ENCODE measurements at places on chromosomes 13 and 19.

DNA sequence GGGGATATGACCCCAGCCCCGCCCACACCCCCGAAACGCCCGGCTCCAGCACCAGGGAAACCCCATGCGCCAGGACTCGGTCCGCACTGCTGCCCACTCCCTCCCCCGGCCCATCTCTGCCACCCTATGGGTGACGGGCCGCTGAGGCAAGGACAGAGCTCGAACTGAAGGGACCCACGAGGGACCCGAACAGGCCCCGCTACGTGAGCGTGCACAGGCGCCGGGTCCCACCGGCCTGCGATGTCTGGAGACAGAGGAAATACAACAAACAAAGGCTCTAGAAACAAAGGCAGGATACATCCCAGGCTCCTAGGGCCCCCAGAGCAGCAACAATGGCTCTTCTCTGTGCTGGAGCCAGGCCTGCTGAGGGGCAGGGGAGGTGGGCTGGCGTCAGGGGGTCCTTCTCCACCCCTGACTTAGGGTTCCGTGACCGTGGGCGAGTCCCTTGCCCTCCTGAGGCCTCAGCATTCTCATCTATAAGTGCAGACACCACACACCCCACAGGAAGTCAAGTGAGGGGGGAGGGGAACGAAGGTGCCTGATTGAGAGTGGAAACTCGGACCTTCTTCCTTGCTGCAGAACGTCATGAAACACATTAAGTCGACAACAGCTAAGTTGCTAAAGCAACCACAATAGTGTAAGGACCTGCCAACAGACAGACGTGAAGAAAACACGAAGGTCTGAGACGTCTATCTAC lies 3.1 kb downstream of the ABHD17A start:
- no peak for DNase-seq

GRCh38 chr19:32680986-32681385 lies 5.3 kb downstream of the RGS9BP start:
- DNase-seq: no peak

- DNase-seq: no peak
Measured at GRCh38 chr13:33931397-33932311, 113.7 kb downstream of the RFC3 start.

DNA sequence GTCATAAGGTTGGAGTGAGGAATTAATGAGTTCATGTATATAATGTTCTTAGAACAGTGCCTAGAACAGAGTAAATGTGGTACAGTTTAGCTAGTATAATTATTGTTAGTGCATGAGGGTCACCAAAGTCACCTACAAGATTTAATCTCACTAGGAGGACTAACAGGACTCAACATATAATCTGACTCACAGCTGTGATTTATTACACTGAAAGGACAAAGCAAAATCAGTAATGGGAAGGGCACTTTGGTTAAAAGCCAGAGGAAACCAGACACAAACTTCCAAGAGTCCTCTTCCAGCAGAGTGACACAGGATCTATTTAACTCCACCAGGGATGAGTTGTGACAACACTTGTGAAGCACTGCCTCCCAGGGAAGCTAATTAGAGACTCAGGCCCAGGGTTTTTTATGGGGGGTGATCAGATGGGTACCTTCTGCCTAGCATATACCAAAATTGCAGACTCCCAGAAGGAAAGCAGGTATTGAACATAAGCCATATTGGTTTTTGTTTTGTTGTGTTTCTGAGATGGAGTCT lies 341.2 kb upstream of the DACH1 start:
- DNase-seq: no peak

GRCh38 chr19:4120559-4121272 lies 3.2 kb downstream of the MAP2K2 start:
- DNase-seq: no peak

GRCh38 chr13:30895773-30896172 lies 10.3 kb upstream of the MEDAG start:
- DNase-seq: peak; percentile 82

GRCh38 chr13:62375653-62376052 lies 960.0 kb upstream of the PCDH20 start:
- no peak for DNase-seq

- DNase-seq: no peak
Measured at GRCh38 chr13:54373211-54373610, 1344.6 kb downstream of the OLFM4 start.

DNA sequence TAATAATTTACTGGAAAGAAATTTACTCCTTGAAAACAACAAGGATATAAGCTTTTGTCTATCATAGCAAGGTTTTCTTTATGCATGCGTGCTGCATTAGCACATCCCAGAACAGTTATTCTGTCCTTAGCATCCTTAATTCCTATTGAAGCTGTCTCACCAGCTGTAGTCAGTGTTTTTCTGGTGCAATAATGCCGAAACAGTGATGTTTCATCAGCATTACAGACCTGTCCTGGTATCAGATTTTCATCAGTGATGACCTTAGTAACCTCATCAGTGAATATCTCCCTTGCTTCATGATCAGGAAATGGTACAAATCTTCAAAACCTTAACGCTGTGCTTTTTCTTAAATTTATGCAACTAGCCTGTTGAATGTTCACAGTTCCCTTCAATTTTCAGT lies 264.7 kb upstream of the STARD13 start:
- DNase-seq: no peak

DNA sequence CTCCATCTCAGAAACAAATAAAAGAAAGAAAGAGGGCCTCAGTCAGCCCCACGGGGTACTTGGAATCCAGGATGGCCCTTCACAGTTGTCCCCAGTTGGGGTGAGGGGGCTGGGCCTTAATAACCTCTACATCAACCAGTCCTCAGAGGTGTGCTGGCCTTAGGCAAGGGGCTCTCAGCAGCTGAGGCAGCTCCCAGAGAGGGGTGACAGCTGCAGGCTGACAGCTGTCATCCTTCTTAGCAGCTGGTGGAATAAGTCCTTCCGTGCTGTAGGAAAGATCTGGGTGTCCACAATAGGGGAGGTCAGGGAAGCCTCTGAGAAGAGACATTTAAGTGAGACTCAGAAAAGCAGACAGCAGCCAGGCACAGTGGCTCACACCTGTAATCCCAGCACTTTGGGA lies 7.4 kb downstream of the BCAM start:
- no peak for DNase-seq

- no peak for DNase-seq
Measured at GRCh38 chr13:42849200-42849599, 67.8 kb downstream of the FAM216B start.

- DNase-seq: no peak
Measured at GRCh38 chr19:21197590-21198295, 55.9 kb downstream of the ZNF431 start.

GRCh38 chr13:48680756-48681392 lies 27.1 kb downstream of the CYSLTR2 start:
- DNase-seq: no peak

DNA sequence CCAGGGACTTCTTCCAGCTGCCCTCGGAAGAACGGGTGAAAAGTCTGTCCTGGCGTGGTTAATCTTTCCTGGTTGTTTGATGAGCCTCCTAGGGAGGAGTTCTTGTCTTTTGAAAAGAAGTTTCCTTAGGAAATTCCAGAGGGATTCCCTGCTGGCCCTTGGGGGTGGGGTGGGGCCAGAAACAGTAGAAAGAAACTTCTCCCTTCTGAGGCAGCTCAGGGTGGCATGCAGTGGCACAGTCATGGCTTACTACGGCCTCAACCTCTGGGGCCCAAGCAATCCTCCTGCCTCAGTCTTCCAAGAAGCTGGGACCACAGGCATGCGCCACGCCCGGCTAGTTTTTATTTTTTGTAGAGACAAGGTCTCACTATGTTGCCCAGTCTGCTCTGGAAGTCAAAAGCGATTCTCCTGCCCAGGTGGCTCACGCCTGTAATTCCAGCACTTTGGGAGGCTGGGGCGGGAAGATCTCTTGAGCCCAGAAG lies 1.5 kb downstream of the ZNF101 start:
- DNase-seq: no peak

DNA sequence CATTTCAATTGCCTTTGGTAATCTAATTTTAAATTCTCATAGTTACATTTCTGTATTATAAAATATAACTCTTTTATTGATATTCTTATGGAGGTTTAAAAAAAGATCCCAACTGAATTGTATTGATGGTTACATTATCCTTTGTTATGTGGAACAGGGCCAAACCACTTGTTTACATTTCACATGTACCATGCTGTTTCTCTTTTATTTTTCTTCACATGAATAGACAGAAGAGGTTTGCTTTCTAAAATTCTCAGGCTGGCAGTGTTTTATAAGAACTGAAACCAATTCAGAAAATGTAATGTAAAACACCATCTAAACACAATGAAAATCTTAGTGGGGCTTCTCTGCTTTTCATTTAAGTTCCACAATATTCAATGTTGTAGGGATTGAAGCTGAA lies 122.5 kb downstream of the GPC5 start:
- DNase-seq: no peak

DNA sequence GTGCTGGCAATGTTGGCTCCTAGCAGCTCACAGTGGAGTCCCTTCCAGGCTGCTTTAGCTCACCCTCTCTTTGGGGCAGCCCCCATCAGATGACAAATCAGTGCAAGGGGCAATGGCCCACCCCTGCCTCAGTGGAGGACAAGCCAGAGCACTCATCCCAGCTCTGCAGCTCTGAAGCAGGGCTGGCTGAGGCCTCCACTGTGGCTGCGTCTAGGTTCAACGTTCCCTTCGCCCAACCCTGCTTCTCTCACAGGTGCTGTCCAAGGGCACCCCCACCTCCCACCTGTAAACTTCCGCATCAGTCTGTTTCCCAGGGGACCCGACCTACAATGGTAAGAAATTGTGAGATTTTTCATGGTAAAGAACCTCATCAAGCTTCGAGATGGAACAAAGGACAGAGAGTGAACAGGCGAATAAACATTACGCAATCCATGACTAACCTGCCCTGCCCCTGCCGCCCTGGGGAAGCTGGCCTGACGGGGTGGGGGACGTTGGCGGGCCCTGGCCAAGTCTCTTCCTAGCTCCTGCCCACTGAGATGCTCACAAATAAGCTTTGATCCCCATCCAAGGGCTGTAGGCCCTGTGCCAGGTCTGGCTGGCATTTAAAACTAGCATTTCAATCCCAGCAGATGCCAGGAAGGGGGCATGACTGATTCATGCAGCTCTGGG lies 40.5 kb downstream of the DZIP1 start:
- DNase-seq: no peak

- no peak for DNase-seq
Measured at GRCh38 chr13:25147638-25148401, 24.3 kb downstream of the AMER2 start.

DNA sequence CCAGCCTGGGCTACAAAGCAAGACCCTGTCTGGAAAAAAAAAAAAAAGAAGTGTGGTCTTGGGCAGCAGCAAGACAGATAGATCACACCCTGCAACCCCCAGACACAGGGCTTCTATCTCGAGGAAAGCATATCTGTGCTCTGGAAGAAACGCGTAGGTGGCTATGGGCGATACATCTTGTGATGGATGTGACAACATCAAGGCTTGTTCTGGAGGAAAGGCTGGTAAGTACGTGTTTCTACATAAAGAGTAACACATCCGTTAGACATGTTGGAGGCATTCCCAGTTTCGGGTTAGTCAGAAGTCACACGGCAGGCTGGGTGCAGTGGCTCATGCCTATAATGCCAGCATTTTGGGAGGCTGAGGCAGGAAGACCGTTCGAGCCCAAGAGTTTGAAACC lies 6.6 kb upstream of the DHDH start:
- peak; percentile 92 for DNase-seq

GRCh38 chr19:22421797-22422196 lies 349 bp downstream of the ZNF98 start:
- no peak for DNase-seq

- no peak for DNase-seq
Measured at GRCh38 chr13:89568276-89568675, 1779.2 kb upstream of the MIR17HG start.

GRCh38 chr19:10921910-10922637 lies 6.4 kb downstream of the YIPF2 start:
- DNase-seq: no peak

- no peak for DNase-seq
Measured at GRCh38 chr19:4501691-4502090, 16.6 kb downstream of the PLIN4 start.

- no peak for DNase-seq
Measured at GRCh38 chr19:45766869-45767346, 2.1 kb downstream of the SIX5 start.

DNA sequence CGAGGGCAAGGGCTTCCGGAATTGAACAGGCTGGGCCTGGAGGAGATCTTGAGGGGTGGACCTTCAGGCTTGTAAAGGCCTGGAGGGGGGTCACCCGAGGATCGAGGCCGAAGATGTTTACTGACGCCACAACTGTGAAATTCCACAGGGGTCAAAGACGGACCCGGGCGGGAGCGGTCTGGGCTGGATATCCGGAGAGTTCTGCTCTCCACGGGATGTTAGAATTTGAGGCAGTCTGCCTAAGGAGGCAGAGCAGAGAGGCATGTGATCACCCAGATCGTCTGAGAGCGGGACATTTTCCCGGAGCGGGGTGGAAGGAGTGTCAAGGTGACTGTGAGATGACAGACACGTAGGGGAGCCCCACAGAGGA lies 13.2 kb downstream of the KLHL26 start:
- no peak for DNase-seq

- DNase-seq: no peak
Measured at GRCh38 chr13:113598081-113598410, 13.5 kb downstream of the TFDP1 start.

DNA sequence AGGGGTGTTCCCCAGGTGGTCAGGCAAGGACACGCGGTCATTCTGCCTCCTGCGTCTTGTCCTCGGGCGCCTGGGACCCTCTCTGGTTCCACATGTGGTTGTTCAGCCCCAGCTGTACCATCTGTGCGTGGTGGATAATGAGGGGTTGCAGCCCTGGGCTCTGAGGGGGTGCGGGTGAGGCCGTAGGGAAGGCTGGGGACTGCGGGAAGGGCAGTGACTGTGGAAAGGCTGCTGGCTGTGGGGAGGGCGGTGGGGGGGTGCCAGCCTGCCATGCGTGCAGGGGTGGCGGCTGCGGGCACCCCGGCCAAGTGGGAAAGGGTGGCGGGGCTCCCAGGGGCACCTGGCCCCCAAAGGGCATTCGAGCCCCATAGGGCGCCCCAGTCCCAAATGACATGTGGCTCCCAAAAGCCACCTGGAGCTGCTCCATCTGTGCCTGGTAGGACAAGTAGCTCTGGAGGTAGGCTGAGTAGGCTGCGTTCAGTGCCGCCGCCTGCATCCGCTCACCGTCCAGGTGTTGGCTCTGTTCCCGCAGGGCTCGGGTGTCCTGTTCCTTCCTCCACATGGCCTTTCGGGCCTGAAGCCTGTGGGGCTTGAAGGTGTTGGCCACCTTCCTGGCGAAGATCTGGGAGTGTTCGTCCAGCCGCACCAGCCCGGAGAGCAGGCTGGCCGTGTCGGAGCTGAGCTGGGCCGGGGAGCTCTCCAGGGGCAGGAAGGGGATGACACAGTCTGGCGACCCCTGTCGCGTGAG lies 15.1 kb downstream of the TICAM1 start:
- DNase-seq: no peak

GRCh38 chr13:27921961-27922882 lies 2.4 kb downstream of the PDX1 start:
- DNase-seq: no peak

GRCh38 chr13:80755910-80756309 lies 415.0 kb upstream of the SPRY2 start:
- DNase-seq: peak; percentile 7

- DNase-seq: no peak
Measured at GRCh38 chr13:26749285-26749684, 11.3 kb downstream of the GPR12 start.

GRCh38 chr13:104737713-104738112 lies 1671.5 kb upstream of the SLC10A2 start:
- DNase-seq: peak; percentile 9
